ENCODE measurements at places on chromosomes 5 and 9.

DNA sequence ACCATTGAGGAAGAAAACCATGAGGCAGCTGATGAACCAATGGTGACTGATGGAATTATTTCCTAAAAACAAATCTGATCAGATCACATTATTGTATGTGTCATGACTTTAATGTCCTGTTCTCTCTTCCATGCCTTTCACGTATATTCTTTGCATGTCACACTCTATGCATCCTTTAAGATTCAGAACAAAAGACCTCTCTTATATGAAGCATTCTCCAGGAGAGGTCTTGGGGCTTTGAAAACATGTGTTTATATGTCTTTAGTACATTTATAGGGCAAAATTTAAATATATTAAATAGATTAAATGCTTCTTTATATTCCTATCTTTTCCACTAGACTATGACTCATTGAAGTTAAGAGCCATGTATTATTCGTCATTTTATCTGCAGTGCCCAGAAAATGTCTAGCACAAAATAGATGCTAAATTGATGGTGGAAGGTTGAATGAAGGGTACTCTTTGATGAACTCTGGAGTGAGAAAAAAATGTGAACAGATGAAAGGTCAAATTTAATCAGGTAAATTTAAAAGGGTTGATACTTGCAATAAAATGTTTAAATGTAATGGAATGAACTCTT is 196.3 kb downstream of the PSAT1 start:
- DNase-seq = no peak

DNA sequence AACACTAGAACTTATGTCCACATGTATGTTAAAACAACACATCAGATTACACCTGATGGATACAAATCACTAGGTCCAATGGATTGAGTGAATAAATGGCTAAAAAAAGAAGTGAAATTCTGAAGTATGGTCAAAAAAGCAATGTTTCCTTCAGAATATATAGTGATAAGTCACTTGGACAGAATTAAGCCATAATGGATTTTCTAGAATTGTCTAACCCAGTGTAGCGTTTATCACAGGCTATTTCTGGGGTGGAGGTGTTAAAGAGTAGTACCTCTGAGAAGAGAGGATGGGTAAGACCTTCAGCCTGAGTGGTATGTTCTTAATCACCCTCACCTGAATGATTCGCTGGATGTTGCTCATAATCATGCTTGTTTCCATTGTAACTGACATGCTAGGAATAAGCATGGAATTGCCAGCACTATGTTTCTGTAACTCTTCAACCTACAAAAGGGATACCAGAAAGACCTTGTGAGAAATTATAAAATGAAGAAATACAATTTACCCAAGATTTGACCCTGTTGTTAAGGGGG is 33.2 kb downstream of the SLC31A2 start:
- no peak for DNase-seq

GRCh38 chr5:177366528-177367322 is 9.0 kb downstream of the RGS14 start:
- peak; percentile 87 for DNase-seq

- DNase-seq = peak; percentile 73
Measured at GRCh38 chr5:151677776-151678545, 8.8 kb downstream of the SPARC start.

- DNase-seq = peak; percentile 94
Measured at GRCh38 chr9:86854898-86855523, 92.3 kb downstream of the GAS1 start.

DNA sequence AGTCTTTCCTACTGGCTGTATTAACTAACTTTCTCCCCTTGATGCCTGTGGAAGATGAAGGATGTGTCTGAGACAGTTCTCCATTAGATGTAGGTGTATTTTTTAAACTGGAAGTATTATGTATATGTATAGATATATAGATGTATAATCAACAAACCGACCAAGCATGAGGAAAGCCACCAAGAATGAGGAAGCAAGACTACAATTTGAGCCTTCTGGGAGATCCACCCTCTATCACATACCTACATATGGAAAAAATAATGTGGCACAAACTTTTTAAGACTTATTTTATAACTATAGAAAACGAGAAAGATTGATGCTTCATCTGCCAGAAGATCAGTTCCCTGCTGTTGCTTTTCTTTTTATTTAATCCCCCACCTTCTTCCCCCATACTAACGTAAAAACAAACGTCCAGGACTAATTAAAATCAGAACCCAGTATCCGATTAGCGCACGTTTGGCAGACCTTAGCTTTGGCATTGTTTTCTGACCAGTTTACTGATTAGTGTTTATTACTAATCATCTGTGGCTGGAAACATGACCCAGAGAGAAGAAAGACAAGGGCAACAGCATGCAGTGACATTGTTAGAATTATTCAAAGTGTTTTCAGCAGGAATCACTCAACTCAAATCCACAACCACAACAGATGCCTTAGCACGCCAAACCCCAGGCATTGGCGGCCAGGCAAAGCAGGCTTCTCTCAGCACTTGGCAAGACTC is 490.2 kb downstream of the EBF1 start:
- DNase-seq = peak; percentile 83
